ENCODE measurements at places on chromosomes 16 and 17.

GRCh38 chr17:75109046-75109406, 743 bp upstream of the ARMC7 start:
- no peak for DNase-seq

- no peak for DNase-seq
Observed at GRCh38 chr17:66892246-66892645, 57.3 kb downstream of the CACNG5 start.

DNA sequence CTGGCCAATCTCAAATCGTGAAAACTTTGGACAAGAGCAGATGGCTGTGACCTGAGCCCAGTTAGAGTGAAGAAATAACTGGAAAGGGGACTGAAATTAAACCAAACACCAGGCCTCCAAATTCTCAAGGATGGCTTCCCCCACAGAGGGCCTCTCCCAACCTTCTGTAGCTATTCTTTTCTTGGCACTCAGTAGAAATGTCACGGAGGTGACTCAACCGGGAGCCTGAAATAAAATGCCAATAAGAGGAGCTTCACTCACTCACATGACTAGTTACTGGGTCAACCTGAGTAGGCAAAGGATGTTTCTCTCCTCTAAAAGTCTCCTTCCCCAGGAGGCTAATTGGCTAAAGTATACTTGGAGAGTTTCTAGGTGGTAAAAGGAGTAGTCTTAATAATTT, 230.7 kb downstream of the MAF start:
- DNase-seq = no peak

DNA sequence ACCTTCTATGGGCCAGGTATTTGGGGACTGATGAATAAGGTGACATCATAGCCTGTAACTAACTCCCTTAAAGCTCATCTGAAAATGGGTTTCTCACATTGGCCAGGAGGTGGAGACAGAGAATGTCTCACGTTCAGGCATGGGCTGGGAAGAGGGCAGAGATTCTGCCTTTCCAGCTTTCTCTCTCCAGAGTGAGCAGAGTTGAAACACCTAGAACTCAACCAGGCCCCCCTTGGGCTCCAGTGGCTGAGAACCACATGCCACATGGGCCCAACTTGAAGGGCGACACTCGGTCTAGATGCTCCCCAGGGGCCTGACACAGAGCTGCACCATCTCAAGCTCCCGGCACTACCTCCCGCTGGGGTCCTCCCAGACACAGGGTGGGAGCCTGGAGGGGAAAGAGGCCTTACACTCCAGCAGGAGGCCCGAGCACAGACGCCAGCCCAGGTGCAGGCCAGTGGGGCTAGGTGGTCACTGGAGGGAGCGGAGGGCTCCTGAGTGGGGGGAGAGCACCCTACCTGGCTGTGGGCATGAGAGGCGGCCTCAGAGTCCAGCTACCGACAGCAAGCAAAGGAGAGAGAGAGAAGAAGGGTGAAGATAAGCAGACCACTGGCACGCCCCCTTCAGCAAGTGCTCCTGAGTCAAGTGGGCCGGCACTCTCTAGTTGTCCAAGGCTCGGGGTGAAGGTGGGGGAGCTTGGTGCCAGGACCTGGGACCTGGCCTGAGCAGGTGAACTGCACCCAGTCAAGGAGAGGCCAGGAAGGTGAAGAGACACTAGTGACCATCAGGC, 55.9 kb downstream of the MYO18A start:
- no peak for DNase-seq

- no peak for DNase-seq
Observed at GRCh38 chr17:57948555-57949420, 6.4 kb downstream of the CUEDC1 start.
